Cardiac fibroblast (primary cell): ENCODE measurements at places on chromosomes 13 and 19.

DNA sequence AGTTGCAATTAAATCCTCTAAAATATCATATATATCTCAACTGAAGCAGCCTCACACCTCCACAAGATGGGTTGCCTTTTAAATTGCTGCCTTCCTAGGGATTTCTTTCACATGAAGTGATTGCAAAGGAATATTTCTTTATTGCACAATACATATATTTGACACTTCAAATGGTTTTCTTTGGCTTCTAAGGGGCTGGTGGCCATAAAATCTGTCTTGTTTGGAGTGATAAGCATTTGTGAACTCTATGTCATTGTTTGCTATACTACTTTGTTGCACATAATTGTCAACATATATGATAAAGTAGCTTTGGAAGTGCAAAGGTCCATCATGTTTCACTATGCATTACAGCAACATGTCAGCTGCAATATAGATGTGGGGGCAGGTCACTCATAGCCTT, 2380.9 kb downstream of the PCDH9 start:
- DNase-seq: no peak

GRCh38 chr13:49110122-49110912, 109.8 kb upstream of the MLNR start:
- DNase-seq: peak; percentile 95

GRCh38 chr19:58382997-58383603, 2.3 kb upstream of the ZNF837 start:
- DNase-seq: no peak

GRCh38 chr19:6099599-6099998, 10.7 kb downstream of the RFX2 start:
- DNase-seq: no peak

DNA sequence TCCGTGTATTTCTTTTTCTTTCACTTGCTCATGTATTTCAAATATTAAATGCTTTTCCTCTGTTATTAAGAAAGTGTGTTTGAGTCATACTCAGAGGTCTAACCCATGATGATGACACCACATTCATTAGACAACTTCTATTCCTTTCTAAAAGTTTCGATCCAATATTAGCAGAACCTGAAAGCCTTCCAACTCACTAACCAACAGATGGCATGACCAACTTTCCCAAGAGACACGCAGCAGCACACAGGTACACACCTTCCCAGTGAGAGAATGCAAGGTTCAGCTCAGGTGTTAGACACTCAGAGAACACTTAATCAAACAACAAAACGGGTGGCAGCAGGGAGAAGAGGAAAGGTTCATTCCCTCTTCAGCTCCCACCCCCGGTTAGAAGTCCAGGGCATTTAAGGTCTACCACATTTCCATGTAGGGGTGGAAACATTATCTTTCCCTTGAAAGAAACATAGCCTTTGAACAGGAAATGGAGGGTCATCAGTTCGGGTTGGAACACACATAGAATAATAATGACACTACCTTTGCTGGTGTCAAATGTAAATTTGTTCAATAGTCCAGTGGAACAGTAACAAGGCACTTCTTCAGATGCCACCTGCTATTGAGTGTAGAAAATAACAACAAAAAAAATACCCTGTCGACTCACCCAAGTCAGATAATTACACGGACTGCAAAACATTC, 404.2 kb downstream of the COG6 start:
- peak; percentile 63 for DNase-seq

GRCh38 chr13:99983499-99984401, 2.2 kb downstream of the ZIC2 start:
- no peak for DNase-seq

DNA sequence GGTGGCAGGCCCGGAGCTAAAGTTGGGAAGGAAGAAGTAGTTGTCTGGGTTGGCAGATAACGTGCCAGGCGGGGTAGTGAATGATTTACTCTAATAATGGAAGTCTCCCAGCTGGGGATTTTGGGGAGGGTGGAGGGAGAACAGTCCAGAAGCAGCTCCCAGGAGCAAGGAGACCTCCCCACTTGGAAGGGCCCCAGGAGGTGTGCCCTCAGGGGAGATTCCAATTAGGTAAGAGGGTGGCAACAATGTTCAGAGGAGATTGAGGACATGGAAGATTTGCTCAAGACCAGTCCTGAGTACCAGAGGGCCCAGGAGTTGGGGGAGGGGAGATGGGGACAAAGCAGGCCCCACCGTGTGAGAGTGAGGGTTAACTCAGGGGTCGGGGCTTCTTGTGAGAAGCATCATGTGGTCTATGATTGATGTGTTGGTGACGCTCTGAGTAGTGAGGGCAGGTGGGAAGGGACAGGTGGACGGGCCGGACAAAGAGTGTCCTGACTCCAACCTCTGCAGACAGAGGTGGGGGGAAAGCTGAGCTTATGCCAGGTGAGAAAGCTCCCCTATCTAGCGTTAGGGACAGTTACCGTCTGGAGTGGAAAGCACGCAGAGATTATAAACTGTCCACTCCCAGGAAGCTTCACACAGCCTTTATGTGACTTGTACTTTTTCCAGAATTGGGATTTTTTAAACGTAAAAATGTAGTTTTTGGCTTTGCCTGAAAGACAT, 3.5 kb downstream of the SPINT2 start:
- no peak for DNase-seq

DNA sequence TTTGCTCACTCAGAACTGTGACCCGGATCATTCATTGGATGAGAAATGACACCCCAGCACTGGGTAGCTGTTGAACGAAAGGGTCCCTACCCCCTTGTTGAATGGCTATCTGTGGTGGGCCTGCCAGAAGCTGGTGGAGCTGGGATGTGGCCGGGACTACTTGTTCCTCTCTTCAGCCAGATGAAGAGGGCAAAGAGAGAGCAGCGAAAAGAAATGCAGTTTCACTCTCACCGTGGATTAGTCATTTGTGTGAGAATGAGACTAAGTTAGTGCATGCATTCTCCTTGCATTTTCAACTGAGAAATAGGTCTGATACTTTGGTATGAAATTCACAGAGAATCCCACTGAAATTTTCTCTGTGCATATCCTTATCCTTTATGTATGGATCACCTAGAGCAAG, 553.1 kb downstream of the IRS2 start:
- no peak for DNase-seq

DNA sequence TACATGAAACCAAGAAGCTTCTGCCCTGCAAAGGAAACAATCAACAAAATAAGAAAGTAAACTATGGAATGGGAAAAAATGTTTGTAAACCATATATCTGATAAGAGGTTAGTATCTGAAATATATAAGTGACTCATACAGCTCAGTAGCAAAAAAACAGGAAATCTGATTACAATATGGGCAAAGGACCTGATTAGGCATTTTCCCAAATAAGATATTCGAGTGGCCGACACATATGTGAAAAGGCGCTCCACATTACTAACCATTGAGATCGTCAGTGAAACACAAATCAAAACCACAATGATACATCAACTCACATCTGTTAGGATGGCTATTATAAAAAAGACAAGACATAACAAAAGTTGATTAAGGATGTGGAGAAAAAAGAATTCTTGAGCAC, 2818.6 kb upstream of the PCDH20 start:
- peak; percentile 40 for DNase-seq

DNA sequence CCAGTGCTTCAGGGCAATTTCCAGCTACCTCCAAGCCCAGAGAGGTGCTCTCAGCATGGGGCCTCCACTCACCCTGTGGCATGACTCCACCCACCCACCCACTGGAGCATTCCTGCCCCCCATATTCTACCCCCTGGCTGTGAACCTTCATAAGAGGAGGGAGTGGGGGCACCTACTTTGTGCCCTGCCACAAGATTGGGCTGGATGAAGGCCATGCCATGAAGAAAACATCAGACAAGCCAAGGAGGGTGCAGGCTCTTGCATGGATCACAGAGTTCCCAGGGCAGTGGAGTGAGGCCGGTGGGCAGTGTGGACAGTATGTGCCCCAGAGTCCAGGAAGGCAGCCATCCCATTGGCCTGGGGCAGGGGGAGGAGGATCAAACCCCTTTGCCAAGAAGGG, 97.8 kb downstream of the UQCRFS1 start:
- DNase-seq: no peak

- no peak for DNase-seq
Measured at GRCh38 chr13:21948769-21949474, 278.0 kb downstream of the FGF9 start.

GRCh38 chr13:21685485-21686064, 14.7 kb downstream of the FGF9 start:
- no peak for DNase-seq

- no peak for DNase-seq
Measured at GRCh38 chr13:74839656-74840055, 642.3 kb downstream of the TBC1D4 start.

GRCh38 chr13:23993680-23993985, 96.3 kb upstream of the C1QTNF9B start:
- DNase-seq: peak; percentile 12

DNA sequence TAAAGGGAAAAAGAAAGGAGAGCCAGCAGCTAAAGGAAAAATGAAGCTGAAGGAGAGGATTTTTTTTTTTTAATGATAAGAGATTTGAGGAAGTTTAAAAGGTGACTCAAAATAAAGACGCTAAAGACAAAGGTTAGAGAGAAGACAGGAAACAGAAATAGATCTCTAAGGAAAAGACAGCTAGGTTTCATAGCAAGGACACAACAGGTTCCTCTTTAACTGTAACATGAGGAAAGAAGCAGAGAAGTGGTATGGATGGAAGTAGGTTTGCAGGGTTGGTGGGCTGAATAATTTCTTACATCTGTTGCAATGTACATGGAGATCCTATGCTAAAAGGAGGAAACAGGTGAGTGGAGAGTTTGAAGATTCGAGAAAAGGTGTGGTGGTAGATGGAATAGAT, 107.5 kb downstream of the MYCBP2 start:
- no peak for DNase-seq

DNA sequence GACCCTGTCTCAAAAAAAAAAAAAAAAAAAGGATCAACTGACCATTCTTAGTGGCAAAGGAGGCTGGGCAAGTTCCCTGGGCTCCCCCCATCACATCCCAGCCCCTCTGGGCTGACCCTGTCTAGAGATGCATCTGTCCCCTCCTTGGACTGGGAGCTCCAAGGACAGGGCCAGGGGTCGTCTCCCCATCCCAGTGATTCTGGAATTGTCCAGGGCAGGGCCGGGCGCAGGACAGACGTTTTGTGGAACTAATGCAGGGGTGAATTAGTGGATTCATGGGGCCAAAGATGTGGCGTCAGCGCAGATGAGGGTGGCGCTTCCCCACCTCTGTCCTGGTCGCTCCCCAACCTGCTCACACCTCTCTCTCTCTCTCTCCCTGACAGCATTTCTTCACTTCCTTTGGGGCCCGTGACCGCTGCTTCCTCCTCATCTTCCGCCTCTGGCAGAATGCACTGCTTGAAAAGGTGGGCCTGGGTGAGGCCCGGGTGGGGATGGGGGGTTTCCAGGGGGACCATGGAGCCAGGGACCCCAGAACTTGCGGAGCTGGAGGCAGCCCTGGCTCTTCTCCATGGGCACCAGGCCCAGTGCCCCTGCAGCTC, 11.1 kb downstream of the GRAMD1A start:
- no peak for DNase-seq

- DNase-seq: peak; percentile 87
Measured at GRCh38 chr13:76637641-76638141, 248.5 kb downstream of the KCTD12 start.

GRCh38 chr19:54388802-54389139, 24.0 kb upstream of the LAIR1 start:
- no peak for DNase-seq

- peak; percentile 53 for DNase-seq
Measured at GRCh38 chr13:41700790-41701310, 243.5 kb downstream of the RGCC start.

GRCh38 chr13:39815345-39816111, 160.1 kb downstream of the COG6 start:
- DNase-seq: peak; percentile 44

DNA sequence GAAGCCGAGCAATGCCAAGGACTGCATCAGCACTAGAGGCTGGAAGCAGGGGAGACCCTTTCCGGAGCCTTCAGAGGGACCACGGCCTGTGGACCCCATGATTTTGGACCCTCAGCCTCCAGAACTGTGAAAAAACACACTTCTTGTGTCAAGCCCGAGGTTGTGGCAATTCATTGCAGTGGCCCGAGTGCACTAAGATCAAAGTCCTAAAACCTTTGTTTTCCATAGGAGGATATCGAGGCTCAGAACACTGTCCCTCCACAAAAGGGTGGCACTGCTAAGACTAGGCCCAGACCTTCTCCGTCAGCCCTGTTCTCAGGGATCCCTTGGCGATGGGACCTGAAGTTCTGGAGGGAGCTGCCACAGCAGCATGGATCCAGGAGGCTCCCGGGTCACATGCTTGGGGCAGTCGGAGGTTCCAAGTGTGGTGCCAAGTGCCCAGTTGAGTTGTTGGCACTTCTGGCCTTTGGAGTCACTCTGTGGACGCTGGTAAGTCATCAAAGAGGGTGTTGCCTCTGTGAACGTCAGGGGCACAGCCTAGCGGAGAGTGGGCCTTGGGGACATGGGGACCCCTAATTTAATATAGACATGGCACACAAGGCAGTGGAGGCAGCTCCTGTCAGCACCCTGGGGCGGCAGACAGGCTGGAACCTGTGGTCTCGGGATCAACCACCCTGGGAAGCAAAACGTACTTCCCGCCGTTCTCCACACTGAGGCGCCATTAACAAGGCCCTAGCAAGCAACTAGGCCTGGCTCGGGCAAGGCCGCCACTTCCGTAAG, 199.2 kb downstream of the COL4A1 start:
- DNase-seq: peak; percentile 29

DNA sequence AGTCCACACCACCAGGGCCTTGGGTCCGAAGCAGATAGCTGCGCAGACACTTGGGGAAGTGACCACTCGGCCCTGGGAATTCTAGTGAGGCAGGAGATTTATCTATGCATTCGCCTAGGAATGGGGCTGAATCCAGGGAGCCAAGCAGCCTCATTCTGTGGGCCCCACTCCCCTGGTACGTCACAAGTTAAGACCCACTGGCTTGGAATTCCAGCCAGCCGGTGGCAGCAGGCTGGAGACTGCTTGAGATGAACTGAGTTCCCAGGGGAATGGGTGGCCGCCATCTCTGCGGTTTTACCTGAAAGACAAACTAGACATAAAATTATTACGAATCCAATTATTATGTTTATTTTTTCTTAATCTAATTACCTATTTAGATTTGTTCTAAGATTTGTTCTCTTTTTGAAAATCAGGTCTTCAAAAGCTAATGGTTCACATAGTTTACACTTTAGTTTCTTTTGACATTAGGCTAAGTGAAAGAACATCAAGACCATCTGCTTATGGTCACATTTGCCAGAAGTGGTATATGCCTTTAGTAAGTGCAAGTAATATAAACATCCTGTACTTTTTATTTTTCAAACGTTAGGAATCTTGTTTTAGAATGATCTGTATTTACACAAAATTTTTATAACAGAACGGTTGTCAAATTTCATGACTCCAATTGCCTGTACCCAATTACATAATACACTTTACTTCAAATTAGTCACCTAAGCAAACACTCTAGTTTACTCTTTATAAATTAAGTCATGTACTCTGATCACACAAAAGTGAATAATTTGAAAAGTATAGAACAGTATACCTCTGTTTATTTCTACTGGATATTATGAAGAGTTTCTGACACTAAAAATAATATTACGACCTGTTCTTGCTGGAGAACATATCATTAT, 74.4 kb downstream of the SLITRK6 start:
- DNase-seq: no peak

- DNase-seq: peak; percentile 94
Measured at GRCh38 chr19:24054044-24054935, 32.7 kb upstream of the ZNF254 start.
